Upper lobe of left lung (tissue), 6 donors: ENCODE measurements at places on chromosomes 2 and 18. TPM values are rescaled to one million over a fixed set of nuclear protein-coding genes. Genes with fewer than 3 reads are reported as not detected.
A peak's percentile ranks its signal among the peaks of the same experiment; 100 is the strongest.

Gene DOK6
- 4.4 TPM for total RNA-seq

DNA sequence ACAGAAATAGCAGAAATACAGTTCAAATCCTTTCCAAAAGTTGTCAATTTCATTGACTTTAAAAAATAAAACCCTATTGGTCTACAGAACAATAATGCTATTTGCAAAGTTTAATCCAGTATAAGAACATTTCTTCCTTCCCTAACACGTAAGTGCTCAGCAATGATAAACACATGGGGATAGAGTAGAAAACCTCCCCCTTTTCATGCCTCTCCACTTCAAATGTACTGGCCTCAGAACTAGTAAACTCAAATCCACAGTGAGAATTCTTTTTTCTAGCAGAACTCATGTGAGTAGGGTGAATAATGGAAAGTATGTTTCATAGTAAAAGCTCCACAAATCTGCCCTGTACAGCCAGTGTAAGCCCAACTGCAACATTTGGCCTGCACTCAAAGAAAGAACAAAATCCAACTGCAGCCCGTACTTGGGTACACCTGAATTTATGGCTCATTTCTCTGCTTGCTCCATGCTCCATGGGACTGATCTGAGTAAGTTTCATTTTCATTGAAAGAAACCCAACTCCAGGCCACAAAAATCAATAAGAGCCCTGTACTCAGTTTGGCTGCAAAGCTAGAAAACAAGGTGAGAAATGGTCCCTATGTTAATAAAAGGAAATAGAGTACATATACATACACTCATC is 115.0 kb upstream of the RMDN2 start:
- no peaks in the 10 kb centered on the region for H3K36me3 ChIP-seq
- H3K27ac ChIP-seq: no peak overlapping the region
- DNase-seq: no peak
- H3K4me1 ChIP-seq: peaks cover 6% of the 10 kb centered on the region
- no peak overlapping the region for H3K4me3 ChIP-seq

DNA sequence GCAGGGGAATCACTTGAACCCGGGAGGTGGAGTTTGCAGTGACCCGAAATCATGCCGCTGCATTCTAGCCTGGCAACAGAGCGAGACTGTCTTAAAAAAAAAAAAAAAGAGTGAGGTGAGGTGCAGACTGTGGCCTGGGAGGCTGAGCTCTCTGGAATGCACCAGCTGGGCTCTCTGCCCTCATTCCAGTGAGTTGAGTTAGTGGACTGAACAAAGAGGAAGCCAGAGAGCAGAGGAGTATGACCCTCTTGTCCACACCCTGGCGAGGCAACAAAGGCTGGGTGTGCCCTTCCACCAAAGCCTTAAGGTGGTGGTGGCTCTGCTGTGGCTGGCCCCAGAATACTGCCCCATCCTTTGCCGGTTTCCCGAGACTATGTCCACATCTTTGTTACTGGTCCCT is 71.3 kb upstream of the ACKR3 start:
- DNase-seq: peak; percentile 33
- no peaks in the 10 kb centered on the region for H3K27me3 ChIP-seq
- H3K27ac ChIP-seq: no peak overlapping the region
- no peaks in the 10 kb centered on the region for H3K4me1 ChIP-seq
- no peaks in the 10 kb centered on the region for H3K36me3 ChIP-seq

Gene KLHL41
- 3.1 TPM for total RNA-seq

DNA sequence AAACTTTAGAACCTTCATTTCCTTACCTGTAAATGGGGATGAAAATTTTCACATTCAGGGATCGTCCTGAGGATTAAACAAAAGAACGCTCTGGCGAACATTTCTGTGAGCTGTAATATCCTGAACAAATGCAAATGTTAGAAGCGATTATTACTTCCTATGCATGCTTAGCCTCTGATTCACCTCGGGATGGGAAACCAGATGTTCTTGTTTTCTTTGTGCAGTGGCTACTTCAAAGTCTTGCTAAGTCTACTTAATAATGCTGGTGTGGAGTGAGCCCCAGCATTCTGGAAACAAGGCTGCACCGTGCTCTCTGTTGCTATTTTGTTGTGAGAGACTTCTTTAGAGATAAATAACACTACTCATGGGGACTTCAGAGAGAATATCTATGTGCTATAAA is 119.1 kb upstream of the PELI1 start:
- no peak overlapping the region for H3K27ac ChIP-seq
- H3K36me3 ChIP-seq: no peaks in the 10 kb centered on the region
- H3K27me3 ChIP-seq: no peaks in the 10 kb centered on the region
- no peak for DNase-seq

GRCh38 chr2:38187541-38188011 is 111.6 kb upstream of the CYP1B1 start:
- no peaks in the 10 kb centered on the region for H3K36me3 ChIP-seq
- H3K4me1 ChIP-seq: peaks cover 5% of the 10 kb centered on the region
- DNase-seq: no peak
- H3K27ac ChIP-seq: peak overlapping the region; percentile 54
- H3K27me3 ChIP-seq: no peaks in the 10 kb centered on the region
- no peak overlapping the region for H3K4me3 ChIP-seq
